ENCODE measurements at places on chromosomes 2 and 18. TPM values are rescaled to one million over a fixed set of nuclear protein-coding genes. Genes with fewer than 3 reads are reported as not detected.

IKZF2 gene
- 5.5 TPM for total RNA-seq

CAPN13 gene
- not detected for total RNA-seq

EFHD1 gene
- total RNA-seq: not detected

ATP6V1C2 gene
- under 0.01 TPM for total RNA-seq

SLC9A4 gene
- total RNA-seq: not detected

TYMS gene
- 20.9 TPM for total RNA-seq

FTCDNL1 gene
- total RNA-seq: 1.8 TPM

CPLX4 gene
- not detected for total RNA-seq

FRZB gene
- under 0.01 TPM for total RNA-seq

CCDC85A gene
- 0.73 TPM for total RNA-seq

GATA6 gene
- total RNA-seq: 1.5 TPM

RELCH gene
- 22.8 TPM for total RNA-seq

TDRD15 gene
- not detected for total RNA-seq

CD8B2 gene
- not detected for total RNA-seq

TMEM17 gene
- 1.2 TPM for total RNA-seq

ZNF396 gene
- total RNA-seq: 0.37 TPM

APCDD1 gene
- 0.73 TPM for total RNA-seq

MOGAT1 gene
- not detected for total RNA-seq

GALNT14 gene
- total RNA-seq: 0.98 TPM

CDK15 gene
- total RNA-seq: 4.7 TPM

ST8SIA3 gene
- total RNA-seq: not detected

ANKRD36C gene
- 35.6 TPM for total RNA-seq

DOCK10 gene
- total RNA-seq: 53.2 TPM

SERPINB3 gene
- total RNA-seq: not detected

ZNF24 gene
- total RNA-seq: 15.4 TPM

PRKAG3 gene
- total RNA-seq: not detected

B4GALT6 gene
- total RNA-seq: 3.7 TPM

DSG3 gene
- under 0.01 TPM for total RNA-seq

ADCYAP1 gene
- total RNA-seq: not detected

TTN gene
- total RNA-seq: 2.7 TPM

CCDC102B gene
- total RNA-seq: 7.3 TPM

EML6 gene
- 4.1 TPM for total RNA-seq

TEKT4 gene
- total RNA-seq: not detected

CXCR1 gene
- total RNA-seq: not detected

MC5R gene
- not detected for total RNA-seq

TGFA gene
- total RNA-seq: not detected

SCYGR4 gene
- not detected for total RNA-seq

PID1 gene
- total RNA-seq: 18.2 TPM

Measured in subcutaneous preadipocyte (primary cell).